ENCODE measurements at places on chromosomes 12 and 14.

- no peak for DNase-seq
Observed at GRCh38 chr14:23326491-23327332, 5.5 kb downstream of the PABPN1 start.

- DNase-seq: no peak
Observed at GRCh38 chr12:117350140-117350539, 11.3 kb downstream of the NOS1 start.

DNA sequence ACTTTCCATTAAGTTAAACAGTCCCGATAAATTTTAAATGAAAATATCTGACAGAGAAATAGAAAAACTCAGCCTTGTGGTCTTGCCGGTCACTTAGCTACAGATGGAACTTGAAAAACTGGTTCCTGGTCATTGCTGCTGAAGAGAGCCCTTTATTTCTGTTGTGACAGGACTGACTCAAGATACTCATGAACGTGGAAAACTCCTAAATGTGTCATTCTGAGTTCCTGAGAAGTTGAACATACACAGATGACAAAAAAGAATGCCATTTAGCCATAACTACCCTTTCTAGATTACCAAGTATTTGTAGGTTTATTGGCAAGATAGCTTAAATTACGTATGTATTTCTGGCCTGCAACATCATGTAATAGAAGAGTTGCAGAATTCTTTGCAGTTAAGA lies 134.2 kb downstream of the HMGA2 start:
- no peak for DNase-seq

- no peak for DNase-seq
Observed at GRCh38 chr12:9024512-9024911, 35.2 kb downstream of the KLRG1 start.

DNA sequence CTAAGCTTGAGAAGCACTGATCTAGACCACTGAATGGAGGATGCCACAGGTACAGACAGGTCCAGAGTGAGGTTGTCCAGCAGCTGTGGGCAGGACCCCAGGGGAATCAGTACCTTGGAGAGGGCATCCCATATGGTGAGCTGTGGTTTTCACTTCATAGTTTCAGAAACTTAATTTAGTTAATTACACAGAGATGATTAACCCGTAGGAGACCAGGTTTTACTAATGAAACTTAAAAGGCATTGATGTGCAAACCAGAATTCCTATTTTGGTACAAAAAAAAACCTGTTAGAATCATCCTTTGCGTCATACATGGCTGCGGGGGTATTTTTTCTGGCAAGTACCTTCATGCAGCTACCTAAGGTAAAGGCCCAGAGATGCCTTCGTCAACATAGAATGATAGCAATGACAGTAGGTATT lies 159.3 kb downstream of the DACT1 start:
- DNase-seq: no peak

GRCh38 chr14:33689680-33690079 lies 261.2 kb downstream of the EGLN3 start:
- no peak for DNase-seq

- no peak for DNase-seq
Observed at GRCh38 chr12:70966046-70966445, 45.5 kb upstream of the PTPRR start.

DNA sequence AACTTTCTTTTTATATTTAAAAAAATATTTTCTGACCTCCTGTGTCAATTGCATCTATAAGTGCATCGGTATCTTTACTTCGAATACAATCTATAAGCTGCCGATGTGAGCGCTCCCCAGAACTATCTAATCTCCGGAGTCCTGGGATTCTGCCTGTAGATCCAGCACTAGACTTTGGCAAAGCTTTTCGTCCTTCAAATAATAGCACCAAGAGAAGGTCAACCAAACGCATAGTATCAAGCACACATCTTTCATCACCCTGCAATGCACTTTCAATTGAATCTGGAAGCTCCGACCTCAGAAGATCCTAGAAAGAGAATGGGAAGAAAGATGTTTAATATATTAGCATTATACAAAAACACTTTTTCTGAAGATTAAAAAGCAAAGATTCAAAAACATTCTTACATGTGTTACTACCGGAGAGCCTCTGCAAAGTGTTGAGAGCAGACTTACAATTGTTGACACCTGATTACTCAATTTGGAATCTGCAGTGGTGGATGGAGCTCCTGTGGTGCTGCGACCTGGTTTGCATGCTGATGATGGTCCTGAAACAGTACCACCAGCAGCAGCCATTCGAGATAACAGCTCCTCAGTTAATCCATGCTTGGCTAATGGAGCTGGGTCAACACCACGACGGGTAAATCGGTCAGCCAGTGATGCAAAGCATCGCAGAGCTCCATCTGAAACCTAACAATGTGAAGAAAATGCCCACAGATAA lies 34.3 kb downstream of the HECTD1 start:
- no peak for DNase-seq

- DNase-seq: no peak
Observed at GRCh38 chr14:58778202-58778601, 140.4 kb downstream of the DACT1 start.

- no peak for DNase-seq
Observed at GRCh38 chr14:60327447-60328331, 78.7 kb downstream of the PPM1A start.

DNA sequence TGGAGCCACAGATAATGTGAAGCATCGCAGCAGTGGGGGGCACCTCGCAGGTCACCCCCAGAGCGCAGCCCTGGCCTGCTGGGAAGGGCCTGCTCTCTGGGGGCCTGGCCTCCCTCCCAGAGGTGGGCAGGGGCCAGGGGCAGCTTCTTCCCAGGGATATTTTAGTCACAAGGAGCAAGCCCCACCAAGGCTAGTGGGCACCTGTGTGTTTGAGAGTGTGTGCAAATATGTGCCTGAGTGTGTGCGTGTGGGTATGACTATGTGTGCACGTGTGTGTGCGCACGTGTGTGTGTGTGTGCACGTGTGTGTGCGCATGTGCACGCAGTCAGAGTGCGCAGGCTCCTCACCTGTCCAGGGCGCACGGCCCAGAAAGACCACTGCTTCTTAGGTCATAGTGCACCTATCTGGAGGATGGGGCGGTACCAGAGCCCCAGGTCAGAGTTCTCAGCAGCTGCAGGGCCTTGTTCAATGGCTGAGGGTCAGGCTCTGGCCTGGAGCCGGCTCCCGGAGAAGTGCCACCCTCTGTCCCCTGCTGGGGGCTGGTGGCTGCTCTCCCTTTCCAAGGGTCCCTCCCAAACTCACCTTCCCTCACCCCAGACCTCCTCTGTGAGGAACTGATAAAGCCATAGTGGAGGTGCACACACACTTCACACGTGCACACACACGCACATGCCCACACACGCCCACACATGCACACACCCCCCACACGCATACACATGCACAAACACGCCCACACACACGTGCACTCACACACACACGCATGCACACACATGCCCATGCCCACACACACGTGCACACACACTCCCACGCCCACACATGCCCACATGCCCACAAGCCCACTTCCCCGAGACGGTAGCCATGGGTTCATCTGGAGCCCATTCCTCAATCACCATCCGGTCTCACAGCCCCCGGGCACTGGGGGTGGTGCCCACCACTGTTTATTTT lies 128.5 kb downstream of the KIF26A start:
- no peak for DNase-seq

- peak; percentile 81 for DNase-seq
Observed at GRCh38 chr14:77208291-77208978, 26.8 kb downstream of the TMEM63C start.

- no peak for DNase-seq
Observed at GRCh38 chr14:89165189-89166181, 251.5 kb downstream of the FOXN3 start.

GRCh38 chr14:52399104-52399503 lies 85.0 kb downstream of the PTGER2 start:
- no peak for DNase-seq

- DNase-seq: no peak
Observed at GRCh38 chr12:98578821-98579220, 14.7 kb upstream of the SLC25A3 start.

- no peak for DNase-seq
Observed at GRCh38 chr14:38357557-38357956, 101.7 kb upstream of the CLEC14A start.

DNA sequence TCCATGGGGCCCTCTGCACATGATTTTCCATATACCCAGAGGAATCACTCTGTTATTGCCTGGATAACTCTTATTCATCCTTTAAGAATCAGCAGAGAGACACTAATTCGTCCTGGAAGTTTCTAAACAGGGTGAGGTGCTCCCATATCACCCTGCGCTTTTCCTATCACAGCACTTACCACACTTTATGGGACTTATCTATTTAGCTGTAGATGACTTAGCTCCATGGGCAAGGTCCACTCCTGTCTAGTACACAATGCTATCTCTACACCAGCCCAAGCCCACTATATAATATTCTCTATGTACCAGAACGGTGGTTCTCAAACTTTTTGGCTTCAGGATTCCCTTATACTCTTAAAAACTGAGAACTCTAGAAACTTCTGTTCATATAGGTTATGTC lies 111.7 kb downstream of the EFCAB11 start:
- DNase-seq: no peak

GRCh38 chr14:83734431-83734830 lies 1795.5 kb upstream of the FLRT2 start:
- no peak for DNase-seq

- DNase-seq: no peak
Observed at GRCh38 chr12:68406134-68406576, 74.0 kb upstream of the MDM1 start.

- peak; percentile 42 for DNase-seq
Observed at GRCh38 chr14:93619176-93619793, 169.0 kb downstream of the PRIMA1 start.

GRCh38 chr14:87772854-87773253 lies 220.1 kb downstream of the GALC start:
- no peak for DNase-seq

GRCh38 chr12:52057638-52058576 lies 6.7 kb downstream of the NR4A1 start:
- no peak for DNase-seq

GRCh38 chr12:70178038-70178437 lies 65.2 kb upstream of the CNOT2 start:
- DNase-seq: no peak

DNA sequence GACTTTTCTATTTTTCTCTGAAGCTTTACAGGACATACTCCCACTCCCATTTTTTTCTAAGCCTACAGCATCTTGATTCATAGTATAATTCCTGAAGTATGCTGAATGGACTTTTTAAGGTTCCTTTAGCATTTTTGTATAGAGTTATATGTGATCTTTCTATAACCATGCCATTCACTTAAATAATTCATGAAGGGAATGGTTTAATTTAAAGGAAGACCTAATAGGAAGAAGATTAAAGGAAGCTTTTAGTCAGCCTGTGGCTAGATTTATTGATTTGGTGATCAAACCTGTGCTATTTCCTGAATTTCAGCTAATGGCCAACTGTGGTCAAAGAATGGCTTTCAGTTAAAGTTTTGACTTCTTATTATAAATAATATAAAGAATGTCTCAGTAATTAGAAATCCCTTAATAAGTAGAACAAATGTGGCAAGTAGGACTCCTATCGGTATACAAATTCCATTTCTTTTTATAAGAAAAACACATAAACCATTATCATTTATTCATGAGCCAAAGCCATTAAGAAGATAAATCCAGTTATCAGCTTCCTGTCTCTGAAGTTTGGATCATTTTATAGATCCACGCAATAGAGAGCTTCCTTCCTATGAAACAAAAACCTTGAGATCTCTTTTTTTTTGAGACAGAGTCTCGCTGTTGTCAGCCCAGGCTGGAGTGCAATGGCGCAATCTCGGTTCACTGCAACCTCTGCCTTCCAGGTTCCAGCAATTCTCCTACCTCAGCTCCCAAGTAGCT lies 4.0 kb upstream of the MAPK1IP1L start:
- DNase-seq: no peak

- DNase-seq: no peak
Observed at GRCh38 chr12:117035287-117035686, 63.9 kb downstream of the TESC start.

GRCh38 chr12:132115500-132115899 lies 28.6 kb downstream of the DDX51 start:
- no peak for DNase-seq

GRCh38 chr12:25276199-25276937 lies 25.6 kb upstream of the KRAS start:
- DNase-seq: no peak

- DNase-seq: no peak
Observed at GRCh38 chr14:69715725-69716477, 51.0 kb upstream of the SRSF5 start.

DNA sequence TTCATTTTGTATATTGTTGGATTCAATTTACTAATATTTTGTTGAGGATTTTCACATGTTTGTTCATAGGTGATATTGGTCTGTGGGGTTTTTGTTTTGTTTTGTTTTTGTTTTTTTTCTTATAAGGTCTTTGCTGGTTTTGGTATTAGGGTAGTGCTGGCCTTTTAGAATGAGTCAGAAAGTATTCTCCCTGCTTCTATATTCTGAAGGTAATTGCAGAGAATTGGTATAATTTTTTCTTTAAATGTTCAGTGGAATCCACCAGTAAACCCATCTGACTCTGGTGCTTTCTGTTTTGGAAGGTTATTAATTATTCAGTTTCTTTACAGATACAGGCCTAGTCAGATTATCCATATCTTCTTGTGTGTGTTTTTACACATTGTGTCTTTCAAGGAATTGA lies 8.9 kb downstream of the TOGARAM1 start:
- no peak for DNase-seq

DNA sequence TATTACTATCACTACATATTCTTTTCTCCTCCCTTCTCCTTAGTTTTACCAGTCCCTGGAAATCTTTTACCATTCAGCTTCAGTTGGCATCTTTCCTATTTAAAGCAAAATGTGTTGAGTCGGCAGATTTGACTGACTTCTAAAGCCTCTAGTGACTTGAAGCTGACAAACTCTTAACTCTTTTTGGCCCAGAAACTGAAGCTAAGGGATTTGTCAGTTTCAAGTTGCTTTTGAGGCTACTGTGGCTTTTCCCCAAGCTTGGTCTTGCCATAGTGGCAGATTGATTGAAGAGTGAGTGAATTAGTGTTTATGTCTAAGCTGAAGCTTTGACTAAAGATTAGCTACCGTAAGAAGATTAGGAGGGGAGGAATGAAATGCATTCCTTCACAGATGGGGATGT lies 104.0 kb downstream of the ETNK1 start:
- no peak for DNase-seq

- DNase-seq: no peak
Observed at GRCh38 chr12:3252450-3252891, 175.3 kb downstream of the TSPAN9 start.

- no peak for DNase-seq
Observed at GRCh38 chr12:127588249-127588648, 678.7 kb upstream of the TMEM132C start.
